ENCODE measurements at places on chromosomes 6 and 20.

DNA sequence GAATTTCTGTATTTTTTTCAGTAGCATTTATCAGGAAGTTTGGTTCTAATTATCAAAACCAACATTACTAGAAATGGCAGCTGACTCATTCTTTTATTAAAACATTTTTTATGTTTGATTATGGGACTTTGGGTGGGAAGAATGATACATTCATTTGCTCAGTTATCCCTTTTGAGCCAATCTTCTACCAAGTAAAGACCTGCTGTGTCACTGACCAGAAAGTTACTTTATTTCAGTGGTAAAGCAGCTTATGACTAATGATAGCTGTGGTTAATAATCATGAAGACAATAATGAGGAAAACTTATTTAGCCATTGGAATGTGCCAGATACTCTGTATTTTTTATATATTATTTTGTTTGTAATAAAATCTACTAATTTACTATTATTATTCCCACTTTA lies 142.3 kb downstream of the FARS2 start:
- no peak for DNase-seq

DNA sequence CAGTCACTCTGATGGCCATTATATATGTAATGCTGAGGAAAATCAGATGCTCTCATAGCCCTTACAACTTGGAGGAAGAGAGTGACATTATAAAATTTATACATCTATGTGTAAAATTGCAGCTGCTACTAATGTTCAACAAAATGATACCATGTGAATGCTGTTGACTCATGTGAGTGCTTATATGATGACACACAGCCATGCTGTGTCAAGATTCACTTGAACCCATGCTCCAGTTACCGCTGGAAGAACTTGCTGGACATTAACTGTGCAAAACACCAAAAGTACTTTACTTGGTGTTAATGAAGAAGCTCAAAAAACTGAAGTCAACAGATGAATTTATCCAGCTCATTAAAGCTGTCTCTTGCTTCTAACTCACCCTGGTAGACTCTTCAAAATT lies 318.9 kb upstream of the PLCB4 start:
- DNase-seq, result no peak

DNA sequence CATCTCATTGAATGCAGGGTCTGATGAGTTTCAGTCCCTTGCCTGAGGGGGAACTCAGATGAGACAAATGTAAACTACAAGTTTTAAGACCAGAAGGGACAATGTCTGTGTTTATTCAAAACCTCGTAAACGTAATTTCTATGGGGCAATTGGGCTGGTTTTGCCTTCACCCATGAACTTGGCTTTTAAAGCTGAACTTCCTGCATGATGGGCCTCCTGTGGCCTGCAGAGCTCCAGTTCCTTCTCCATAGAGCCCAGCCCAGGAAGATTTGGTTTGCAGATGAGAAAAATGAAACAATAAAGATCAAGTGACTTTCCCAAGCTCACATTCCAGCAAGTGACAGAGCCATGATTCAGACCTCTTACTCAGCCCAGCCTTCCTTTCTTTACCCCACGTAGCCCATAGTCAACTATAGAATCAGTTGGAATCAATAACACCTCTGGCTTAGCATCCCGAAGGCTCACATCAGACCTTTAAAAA lies 612.3 kb downstream of the UTRN start:
- DNase-seq, result no peak

GRCh38 chr6:21931641-21932335 lies 338.2 kb downstream of the SOX4 start:
- no peak for DNase-seq

GRCh38 chr20:20524756-20525155 lies 156.9 kb downstream of the INSM1 start:
- DNase-seq, result no peak

- DNase-seq, result no peak
Observed at GRCh38 chr6:139547122-139547776, 172.8 kb upstream of the CITED2 start.

DNA sequence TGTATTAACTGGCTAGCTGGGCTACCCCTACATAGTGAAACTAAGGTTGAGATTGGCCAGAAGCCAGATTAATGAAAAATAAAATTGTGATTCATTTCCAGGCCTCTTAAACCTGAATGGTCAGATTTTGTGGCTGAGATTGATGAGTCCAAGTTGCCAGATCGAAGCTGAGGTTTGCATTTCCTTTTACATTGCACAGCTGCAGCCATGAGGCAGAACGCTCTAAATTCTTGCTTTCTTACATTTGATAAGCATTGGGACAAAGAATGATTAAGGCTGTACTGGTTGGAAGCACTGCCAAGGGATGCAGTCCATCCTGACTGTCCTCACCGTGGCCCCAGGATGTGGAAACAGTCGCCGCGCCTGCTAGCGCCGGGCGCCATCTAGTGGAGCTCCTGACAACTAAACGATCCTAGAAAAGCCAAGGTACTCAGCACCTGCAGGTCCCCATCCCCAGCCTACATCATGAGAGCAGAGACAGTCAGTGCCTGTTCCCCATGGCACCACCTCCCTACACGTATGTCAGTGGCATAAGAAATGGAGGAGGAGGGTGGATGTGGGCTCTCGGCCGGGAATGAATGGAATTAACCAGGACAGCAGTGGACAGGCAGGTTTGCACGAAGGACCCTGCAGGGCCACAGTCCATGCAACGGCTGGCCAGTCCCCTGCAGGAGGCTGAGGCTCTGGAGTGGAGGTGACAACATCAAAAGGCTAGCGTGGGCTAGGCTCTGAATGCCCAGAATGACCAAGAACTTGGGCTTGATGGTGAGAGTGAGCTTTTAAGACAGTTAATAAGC lies 19.0 kb downstream of the PXDC1 start:
- DNase-seq, result peak; percentile 54

GRCh38 chr6:30881392-30882203 lies 2.7 kb upstream of the DDR1 start:
- no peak for DNase-seq

DNA sequence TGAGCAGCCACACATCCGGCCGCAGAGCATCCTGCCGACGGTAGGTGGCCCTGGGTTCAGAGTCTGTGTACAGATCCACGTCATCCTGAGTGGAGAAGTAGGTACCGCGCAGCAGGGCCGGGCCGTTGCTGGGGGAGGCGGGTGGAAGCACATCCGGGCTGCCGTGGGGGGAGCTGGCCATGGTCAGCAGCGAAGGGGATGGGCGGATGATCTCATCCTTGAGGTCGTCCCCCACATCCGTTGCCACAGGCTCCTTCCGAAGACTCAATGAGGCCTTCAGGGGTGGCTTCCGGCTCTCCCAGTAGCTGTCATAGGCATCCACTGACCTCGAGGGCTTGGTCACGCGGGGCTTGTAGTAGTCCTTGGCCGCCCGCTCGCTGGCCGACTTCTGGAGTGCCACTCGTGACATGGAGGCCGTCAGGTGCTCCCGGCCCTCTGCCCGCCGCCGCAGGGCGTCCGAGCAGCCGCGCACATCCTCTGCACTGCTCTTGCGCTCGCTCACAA lies 9.2 kb downstream of the SPATA2 start:
- no peak for DNase-seq

DNA sequence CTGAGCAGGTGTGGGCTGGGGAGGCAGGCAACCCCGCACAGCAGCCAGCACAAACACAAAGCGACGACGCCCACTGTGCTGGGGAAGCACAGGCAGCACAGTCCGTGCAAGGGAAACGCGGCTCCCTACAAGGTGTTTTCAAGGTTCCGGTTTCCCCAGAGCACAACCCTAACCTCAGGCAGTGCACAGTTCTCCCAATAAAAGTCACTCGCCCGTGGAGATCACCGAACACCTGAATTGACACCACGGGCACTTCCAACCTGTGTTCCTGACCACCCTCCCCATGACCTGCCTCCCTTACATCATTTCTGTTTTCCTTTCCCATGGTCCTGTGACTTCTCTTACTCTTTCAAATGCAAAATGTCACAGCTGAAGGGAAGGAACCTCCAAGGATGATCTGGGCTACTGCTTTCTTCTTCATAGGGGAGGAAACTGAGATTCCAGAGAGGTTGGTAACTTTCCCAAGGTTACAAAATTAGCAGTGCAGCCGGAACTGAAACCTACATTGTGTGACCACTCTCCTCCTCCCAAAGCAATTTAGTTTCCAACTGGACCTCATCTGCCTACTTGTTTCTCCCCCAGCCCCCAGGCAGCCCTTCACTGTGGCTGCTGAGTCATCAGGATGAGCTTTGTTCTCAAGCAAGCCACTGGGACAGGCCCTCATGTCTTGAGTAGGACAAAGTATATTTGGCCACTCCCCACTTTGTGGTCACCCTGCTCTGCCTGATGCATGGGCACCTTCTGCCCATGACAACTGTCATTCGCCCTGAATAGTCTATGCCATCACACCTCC lies 125.3 kb downstream of the ATXN1 start:
- no peak for DNase-seq

DNA sequence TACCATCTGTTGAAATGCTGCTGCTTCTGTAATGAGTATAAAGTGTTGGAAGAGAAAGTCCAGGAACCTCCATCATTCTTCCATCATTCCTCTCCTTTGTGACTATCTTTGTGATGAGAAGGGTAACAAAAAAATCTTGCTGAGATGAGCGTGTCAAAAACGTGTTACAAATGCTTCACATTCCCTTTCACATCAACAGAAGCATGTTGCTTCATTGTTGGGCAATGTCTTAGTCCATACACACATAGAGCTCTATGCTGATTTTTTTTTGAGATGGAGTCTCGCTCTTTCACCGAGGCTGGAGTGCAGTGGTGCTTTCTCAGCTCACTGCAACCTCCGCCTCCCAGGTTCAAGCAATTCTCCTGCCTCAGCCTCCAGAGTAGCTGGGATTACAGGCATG lies 114.1 kb upstream of the ESR1 start:
- DNase-seq, result no peak

GRCh38 chr6:79208816-79209215 lies 25.7 kb downstream of the HMGN3 start:
- DNase-seq, result no peak

GRCh38 chr6:144195671-144196270 lies 45.5 kb downstream of the STX11 start:
- DNase-seq, result no peak

- no peak for DNase-seq
Observed at GRCh38 chr20:3658716-3659491, 4.3 kb downstream of the GFRA4 start.

DNA sequence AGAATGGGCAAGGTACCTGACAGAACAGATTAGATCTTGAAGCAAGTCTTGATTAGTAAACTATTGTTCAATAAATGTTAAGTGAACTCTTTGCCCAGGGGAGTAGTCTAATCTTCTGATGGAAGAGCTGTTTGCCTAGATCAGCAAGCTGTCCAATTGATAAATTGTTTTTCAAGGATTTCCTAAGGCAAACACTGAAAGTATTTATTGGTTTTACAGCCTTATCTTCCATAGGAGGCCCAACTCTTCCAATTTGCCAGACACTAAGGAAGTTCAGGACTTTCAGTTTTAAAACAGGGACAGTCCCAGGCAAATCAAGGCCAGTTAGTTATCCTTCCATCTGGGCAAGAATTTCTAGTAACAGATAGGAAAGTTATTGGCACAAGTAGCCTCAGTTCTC lies 1.8 kb upstream of the C6orf163 start:
- no peak for DNase-seq

DNA sequence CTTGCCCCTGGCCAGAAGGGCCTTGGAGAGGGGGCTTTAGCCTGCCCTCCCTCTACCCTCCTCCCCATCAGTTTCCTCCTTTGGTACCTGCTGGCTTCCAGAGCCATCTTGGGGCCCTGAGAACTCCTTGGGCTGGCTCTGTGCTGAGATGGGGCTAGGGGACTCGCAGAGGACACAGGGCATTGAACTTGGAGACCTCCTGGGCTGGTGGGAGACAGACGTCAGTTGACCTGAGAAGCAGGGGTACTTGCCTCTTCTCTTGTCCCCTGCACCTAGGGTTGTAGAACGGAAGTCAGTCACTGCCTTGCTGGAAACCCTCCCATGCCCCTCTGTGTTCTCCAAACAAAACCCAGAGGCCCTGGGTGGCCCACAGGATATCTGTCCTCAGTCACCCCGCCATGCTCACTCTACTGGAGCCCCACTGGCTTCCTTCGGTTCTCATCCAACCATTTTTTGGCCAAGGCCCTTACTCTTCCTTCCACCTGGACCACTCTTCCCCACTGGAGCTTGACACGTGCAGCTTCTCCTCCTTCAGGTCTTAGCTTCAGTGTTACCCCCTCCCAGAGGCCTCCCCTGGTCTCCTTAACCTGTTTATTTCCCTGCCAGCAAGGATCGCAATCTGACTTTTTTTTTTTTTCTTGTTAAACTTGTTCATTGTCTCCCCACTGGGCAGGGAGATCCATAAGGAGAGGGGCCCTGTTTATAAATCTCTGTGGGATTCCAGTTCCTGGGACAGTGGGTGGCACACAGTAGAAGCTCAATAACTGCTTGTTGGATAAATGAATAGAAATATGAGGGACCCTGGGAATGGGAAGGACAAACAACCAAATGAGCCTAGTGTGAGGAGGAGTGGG lies 971 bp downstream of the RBCK1 start:
- peak; percentile 33 for DNase-seq

- no peak for DNase-seq
Observed at GRCh38 chr6:155493694-155494143, 38.1 kb upstream of the NOX3 start.

DNA sequence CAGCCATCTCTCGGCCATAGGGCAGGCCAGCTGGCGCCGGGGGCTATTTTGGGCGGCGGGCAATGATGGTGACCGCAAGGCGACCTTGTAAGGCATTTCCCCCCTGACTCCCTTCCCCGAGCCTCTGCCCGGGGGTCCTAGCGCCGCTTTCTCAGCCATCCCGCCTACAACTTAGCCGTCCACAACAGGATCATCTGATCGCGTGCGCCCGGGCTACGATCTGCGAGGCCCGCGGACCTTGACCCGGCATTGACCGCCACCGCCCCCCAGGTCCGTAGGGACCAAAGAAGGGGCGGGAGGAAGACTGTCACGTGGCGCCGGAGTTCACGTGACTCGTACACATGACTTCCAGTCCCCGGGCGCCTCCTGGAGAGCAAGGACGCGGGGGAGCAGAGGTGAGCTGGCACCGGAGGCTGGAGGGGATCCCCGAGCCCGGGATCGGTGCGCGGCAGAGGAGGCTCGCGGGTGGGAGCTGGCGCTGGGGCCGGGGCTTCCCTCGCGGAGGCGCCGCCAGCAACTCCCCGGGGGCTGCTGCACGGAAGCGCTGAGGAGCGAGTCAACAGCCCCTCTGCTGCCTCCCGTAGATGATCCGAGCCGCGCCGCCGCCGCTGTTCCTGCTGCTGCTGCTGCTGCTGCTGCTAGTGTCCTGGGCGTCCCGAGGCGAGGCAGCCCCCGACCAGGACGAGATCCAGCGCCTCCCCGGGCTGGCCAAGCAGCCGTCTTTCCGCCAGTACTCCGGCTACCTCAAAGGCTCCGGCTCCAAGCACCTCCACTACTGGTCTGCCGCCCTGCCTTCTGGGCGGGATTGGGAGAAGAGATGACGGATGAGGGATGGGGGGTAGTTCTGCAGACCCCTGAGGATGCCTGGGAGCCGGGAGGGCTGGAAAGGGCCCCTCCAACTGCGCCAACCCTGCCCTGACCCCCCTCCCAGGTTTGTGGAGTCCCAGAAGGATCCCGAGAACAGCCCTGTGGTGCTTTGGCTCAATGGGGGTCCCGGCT lies at the start of the genes CTSA and NEURL2:
CTSA (plus strand) TSS at position 351 of the 999 bp plus-strand sequence; CDS start at position 585, 234 bp downstream.
NEURL2 (minus strand) TSS at position 224 of the 999 bp plus-strand sequence; CDS start at position 7, 217 bp downstream.
- DNase-seq, result peak; percentile 88

GRCh38 chr20:47764154-47764733 lies 21.0 kb downstream of the SULF2 start:
- DNase-seq, result no peak

- DNase-seq, result no peak
Observed at GRCh38 chr20:61186771-61187472, 65.1 kb upstream of the CDH4 start.
